ENCODE measurements at places on chromosomes 6 and 20.
A peak's percentile ranks its signal among the peaks of the same experiment; 100 is the strongest.

DNA sequence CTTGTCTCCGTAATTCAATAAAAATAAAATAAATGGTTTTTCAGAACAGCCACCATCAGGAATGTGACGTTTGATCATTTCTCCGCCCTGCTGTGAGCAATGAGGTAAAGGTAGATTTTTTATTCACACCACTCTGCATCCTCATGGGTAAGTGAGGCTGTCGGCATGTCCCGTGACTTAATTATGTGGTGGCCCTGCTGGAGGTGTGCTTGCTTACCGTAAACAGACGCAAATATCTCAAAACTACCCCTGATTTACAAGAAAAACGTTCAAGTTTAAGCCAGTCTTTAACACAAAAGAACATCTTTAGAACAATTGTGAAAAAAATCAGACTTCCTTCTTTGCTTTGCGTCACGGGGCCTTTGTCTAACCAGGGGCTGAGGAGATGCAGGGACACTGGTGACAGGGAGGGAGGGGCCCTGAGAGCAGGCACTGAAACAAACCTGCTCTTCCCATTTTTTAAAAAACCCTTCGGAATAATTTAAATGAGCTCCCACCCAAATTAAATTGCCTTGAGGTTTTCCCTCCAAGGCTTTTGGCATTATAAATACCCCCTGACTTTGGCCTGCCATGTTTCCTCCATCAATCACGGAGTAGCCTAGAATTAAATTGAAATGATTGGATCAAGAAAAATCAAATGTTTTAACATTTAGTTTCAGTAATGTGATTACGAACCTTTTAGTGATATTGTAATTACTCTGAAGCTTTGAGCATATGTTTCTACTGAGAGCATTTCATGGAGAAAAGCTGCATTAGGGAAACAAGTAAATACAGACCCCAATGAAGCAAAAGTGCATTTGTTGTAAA is 13.4 kb downstream of the PRKN start:
- no peak for DNase-seq

DNA sequence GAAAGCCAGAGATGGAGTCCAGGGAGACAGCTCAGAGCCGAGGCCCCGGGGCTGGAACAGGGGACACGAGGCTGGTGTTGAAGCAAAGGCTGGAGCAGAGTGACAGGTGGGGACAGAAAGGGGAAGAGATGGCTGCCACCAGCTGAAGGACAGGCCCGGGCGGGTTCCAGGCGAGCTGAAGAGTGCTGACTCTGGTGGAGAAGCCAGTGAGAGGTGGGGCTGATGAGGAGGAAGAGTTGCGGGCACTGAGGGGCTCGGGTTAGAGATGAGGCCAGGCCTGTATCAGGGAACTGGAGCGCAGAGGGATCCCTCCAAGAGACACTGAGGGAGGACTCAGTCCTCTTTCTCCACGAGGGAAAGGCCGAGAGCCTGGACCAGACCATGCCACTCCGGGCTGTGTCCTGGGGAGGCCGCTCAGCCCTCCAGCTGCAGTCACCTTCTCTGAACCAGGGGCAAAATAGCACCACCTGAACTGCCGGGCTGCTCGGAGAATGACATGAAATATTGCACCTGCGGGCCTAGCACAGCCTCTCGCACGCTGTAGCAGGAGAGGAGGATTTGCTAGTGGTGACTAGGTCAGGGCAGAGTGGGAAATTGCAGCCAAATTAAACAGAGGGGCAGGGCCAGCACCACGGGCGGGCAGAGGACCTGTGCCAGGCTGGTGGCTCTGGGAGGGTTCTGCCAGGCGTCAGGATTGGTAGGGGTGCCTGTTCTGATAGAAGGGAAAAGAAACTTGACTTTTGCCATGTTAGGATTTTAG is 175.9 kb downstream of the ZDHHC14 start:
- DNase-seq: peak; percentile 92

DNA sequence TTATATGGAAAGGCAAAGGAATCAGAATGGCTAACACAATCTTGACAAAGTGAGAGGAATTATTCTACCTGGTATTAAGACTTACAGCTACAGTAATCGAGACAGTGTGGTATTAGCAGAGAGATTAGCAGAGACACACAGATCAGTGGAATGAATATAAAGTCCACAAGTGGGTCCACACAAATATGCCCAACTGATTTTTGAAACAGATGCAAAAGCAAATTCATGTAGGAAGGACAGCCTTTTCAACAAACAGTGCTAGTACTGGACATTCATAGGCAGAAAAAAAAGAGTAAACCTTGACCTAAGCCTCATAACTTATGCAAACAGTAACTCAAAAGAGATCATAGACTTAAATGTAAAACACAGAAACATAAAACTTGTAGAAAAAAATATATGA is 22.6 kb downstream of the HACE1 start:
- DNase-seq: no peak

- DNase-seq: no peak
Observed at GRCh38 chr20:61437280-61438206, 185.5 kb downstream of the CDH4 start.

- DNase-seq: no peak
Observed at GRCh38 chr6:140806431-140806830, 1326.3 kb upstream of the GJE1 start.

- DNase-seq: no peak
Observed at GRCh38 chr20:62860924-62861691, 514 bp downstream of the TCFL5 start.
